Pulmonary artery endothelial cell (primary cell): ENCODE measurements at places on chromosomes 2 and 18. TPM values are rescaled to one million over a fixed set of nuclear protein-coding genes. Genes with fewer than 3 reads are reported as not detected.

Gene IL36G
- total RNA-seq = not detected in 2 replicates

Gene KLHL29
- total RNA-seq = 4.2 and 5.6 TPM in 2 replicates

Gene KIF1A
- 0.07 TPM in 1 of 2 replicates, not detected in the other for total RNA-seq

Gene LIPG
- total RNA-seq = 21.3 and 57.5 TPM in 2 replicates

Gene GAREM2
- total RNA-seq = 0.46 and 0.92 TPM in 2 replicates

Gene SFT2D3
- 2.5 and 4.8 TPM in 2 replicates for total RNA-seq

Gene ABHD3
- 5.0 and 16.1 TPM in 2 replicates for total RNA-seq

Gene CPO
- not detected in 2 replicates for total RNA-seq

Gene BMP10
- not detected in 2 replicates for total RNA-seq

Gene GAREM1
- 0.40 and 0.81 TPM in 2 replicates for total RNA-seq
